ENCODE measurements at places on chromosomes 2 and 18.

- peak; percentile 42 for DNase-seq
These were observed 31.6 kb upstream of the PPP1R1C start for GRCh38 chr2:181953881-181954537.

DNA sequence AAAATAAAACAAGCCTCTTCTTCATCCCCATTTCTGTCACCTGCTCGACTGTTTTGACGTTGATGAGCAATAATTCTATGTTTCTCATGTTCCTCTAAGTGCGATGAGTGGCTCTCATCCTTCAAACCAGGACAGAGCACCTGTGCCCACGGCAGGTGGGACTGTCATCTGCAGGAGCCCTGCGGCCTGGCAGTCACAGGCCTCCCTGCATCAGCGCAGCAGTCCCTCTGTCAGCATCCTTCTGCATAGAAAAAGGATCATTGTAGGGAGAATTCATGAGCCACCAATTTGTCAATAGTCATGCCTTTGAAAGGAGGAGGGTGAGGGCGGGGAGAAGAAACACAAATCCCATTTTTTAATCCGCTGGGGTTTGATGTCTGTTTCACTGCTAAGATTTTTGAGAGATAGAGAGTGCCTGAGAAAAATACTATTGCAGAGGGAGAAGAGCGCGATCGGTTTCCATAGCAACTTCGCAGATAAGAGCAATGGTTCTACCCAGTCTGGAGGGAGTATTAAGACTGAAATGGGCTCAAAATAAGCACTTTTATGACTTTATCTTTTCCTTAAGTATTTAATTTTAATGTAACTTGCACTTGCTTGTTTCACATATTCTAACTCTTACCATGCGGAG is 234.3 kb upstream of the NCKAP5 start:
- DNase-seq = no peak

- DNase-seq = no peak
These were observed 92.3 kb downstream of the KCTD1 start for GRCh38 chr18:26456070-26456491.

DNA sequence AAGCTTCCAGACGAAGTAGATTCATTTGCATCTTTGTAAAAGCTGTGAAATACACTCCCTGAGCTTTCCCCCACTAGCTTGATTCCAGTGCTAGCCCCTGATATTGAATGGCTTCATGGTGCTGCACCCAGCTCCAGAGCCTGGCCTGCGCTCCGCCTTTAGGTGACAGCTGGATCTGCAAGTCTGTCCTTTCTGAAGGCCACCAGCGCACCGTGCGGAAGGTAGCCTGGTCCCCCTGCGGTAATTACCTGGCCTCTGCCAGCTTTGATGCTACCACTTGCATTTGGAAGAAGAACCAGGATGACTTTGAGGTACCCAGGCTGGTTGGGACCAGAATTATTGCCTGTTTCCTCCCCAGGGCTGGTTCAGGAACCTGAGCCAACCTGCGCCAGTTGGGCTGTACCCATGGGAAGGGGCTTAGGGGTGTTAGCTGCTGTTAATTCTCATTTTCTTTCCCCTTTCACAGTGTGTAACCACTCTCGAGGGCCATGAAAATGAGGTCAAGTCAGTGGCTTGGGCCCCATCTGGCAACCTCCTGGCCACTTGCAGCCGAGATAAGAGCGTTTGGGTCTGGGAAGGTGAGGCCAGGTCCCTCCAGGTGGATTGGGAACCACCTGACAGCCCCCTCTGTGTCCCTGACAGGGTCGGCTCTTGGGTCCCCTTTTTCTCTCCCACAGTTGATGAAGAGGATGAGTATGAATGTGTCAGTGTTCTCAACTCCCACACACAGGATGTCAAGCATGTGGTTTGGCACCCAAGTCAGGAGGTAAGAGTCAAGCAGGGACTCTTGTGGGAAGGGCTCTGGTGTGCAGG is 1.3 kb downstream of the CIAO1 start:
- no peak for DNase-seq

DNA sequence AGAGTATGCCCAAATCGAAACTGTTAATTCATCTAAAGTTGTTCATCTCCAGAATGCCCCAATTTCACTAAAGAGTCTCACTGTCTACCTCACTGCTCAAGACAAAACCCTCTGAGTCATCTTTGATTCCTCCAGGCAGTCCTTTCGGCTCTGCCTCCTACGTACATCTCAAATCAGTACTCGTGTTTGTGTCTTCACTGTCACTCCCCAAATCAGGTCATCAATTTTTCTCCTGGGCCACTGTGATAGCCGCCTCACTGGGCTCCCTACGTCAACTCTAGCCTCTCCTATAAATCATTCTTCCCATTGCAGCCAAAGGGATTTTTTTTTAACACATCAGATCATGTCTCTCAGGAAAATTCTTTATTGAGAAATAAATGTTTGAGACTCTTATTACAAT is 42.1 kb upstream of the TTC39C start:
- DNase-seq = no peak

- no peak for DNase-seq
These were observed 91.0 kb upstream of the KCNH7 start for GRCh38 chr2:162929571-162929970.

Data from Panc1 (cell line).